AG08395 (cell line): ENCODE measurements at places on chromosomes 6 and 20.

DNA sequence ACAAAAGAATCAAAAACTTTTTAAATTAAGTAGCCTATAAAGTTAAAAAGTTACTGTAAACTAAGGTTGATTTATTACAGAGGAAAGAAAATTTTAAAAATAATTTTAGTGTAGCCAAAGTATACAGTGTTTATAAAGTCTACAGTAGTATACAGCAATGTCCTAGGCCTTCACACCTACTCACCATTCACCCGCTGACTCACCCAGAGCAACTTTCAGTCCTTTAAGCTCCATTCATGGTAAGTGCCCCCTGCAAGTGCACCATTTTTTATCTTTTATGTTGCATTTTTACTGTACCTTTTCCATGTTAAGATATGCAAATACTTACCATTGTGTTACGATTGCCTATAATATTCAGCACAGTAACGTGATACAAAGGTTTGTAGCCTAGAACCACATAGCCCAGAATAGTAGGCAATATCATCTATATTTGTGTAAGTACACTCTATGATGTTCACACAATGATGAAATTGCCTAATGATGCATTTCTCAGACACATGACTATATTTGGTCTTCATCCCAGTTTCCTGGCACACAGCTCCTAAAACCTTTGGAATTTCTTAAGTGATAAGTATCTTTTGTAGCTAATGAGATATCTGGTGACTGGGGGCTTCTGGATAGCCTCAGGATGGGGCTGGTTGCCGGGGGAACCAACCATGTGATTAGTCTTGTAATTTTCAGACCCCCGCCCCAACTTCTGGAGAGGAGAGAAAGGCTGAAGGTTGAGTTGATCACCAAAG, 111.0 kb downstream of the MRPL14 start:
- DNase-seq = no peak

DNA sequence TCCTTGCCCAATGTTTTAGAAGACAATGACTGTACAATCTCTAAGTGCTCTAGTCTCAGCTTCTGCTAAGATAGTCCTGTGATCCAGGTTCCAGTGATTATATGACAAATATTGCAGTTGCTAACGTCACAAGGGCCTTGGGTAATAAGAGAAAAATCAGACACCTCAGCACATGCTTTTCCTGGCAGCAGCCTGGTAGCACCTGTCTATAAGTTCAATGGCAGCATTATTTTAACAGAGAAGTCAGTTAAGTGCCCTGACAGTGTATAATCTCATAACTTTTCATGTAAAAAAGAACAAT, 121.3 kb upstream of the BCLAF1 start:
- no peak for DNase-seq

DNA sequence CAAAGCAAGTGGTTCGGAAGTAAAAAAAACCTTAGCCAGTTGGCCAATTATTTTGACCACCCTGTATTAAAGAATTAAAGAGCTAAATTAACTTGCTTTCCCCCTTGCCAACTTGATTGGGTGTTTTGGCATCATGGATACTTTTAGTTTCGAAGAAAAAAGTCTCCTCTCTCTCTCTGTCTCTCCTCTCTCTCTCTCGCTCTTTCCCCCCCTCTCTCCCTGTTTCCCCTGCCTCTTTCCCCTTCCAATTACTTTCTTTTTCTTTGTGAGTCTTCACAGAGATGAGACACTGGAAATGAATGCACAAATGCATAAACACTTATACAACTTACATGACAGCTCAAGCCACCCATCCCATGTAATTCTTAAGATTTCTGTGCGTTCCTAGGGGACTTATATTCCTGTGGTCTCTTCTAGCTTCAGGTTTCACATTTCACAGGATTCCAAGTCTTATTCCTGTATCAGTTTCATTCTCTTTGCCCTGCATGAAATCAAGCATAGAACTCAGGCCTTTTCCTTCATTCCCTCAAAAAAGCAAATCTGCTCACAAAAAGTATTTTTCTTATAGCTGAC, 32.9 kb upstream of the EYA4 start:
- no peak for DNase-seq

DNA sequence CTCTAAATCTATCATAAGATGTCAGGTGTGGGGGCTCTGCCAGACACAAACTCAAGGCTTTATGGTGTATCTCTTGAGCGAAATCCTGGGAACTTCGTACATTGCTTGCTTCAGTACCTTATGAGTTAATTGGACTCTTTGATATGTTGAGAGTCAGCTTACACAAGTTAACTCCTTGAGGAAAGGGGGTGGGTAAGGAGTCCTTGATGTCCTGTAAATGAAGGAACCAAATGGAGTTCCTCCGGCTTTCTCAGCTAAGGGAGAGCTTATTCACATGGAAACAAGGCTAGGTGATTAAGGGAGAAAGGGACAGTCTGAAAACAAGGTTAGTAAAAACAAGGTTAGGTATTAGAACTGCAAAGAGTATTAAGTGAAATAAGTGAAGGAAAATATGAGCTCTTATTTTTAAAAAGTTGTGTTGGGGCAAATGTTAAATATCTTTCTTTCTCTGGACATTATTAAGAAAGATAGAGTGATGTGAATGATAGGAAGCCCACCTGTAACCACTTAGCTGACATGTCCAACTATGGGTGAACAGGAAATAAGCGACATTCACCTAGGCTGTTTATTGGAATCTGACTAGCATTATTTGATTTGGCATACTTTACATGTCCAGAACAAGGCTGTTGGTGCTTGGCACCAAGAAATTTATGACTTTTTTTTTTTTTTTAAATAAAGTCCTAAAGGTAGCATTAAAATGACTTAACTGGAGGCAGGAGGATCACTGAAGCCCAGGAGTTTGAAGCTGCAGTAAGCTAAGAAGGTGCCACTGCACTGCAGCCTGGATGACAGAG, 26.5 kb downstream of the GTF2H5 start:
- no peak for DNase-seq

GRCh38 chr6:53869964-53870363, 75.2 kb downstream of the LRRC1 start:
- DNase-seq = no peak

- DNase-seq = no peak
These were observed 31.7 kb upstream of the RAB22A start for GRCh38 chr20:58277578-58278472.

DNA sequence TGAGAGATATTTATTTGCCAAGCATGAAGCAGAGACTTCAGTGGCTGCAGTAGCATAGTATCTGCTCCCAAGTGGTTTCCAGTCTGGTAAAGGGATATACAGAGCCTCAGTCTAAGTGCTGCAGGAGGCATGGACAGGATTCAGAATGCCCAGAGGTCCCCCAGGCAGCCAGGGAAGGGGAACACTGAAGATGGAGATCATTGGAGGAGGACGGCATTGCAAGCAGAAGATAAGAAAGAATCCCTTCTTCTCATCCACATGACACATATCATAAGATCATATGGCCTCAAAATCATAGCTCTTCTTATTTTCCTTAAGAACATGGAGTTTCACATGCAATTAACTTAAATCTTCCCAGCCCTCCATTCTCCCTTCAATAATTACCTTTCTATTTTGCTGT, 136.1 kb downstream of the KCNQ5 start:
- DNase-seq = no peak
